ENCODE measurements at places on chromosomes 5 and 9.

- DNase-seq = no peak
These were observed 41.0 kb downstream of the AOPEP start for GRCh38 chr9:94767331-94768072.

- DNase-seq = no peak
These were observed 231.6 kb upstream of the NFIL3 start for GRCh38 chr9:91655215-91655614.

DNA sequence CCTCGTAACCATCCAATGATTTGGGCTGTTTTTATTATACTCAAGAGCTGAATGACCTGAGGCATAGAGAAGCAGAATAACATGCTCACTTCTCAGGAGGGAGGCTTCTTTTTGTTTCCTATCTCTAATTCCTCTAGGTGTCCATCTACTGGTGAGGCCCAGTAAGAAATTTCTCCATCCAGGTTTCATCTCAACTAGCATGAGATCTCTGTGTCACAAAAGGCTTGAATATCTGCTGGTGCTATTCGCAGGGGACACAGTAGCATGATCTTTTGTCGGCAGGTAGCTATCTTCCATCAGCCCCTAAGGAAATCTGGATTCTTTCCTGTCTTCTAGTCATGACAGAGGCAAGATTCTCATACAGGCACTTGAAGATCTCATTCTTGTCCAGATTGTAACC lies 8.9 kb downstream of the IFNE start:
- no peak for DNase-seq

- no peak for DNase-seq
These were observed 1191.7 kb upstream of the CDH6 start for GRCh38 chr5:30001826-30002225.

DNA sequence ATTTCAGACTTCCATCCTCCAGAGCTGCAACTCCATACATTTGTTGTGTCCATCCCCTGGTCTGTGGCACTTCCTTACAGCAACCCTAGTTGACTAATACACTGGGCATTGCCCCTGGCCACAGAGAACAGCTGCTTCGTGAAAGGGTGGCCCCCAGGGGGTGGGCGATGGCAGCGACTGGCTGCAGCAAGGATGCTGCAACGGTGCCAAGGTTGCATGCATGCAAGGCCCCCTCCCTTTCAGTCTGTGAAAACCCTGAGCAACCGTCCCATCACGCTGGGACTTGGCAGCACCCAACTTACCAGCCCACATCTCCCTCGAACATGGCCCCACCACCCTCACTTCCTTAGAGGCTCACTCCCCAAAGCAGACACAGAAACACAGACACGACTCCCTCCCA lies 162.5 kb downstream of the MED10 start:
- no peak for DNase-seq

GRCh38 chr5:36366883-36367282 lies 65.2 kb upstream of the RANBP3L start:
- DNase-seq = no peak
